ENCODE measurements at places on chromosomes 2 and 18.

GRCh38 chr2:59312967-59313940 is 1072.1 kb upstream of the FANCL start:
- no peak for DNase-seq

DNA sequence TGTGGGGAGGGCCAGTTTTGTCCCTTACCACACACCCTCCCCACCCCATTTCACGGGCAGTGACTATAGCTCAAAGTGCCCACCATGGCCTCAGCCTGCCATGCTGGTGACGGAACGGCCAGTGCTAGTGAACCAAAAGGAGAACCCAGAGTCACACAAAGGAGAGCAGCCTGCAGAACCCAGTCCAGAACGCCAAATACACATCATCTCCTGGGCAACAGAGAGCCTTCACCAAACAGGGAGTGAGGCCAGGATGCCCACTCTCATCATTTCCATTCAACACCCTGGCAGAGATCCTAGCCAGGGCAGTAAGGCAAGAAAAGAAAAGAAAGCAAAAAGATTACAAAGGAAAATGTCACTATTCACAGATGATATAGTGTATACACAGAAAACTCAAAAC is 38.3 kb downstream of the HDAC4 start:
- DNase-seq = no peak

GRCh38 chr2:46230115-46230571 is 67.1 kb upstream of the EPAS1 start:
- DNase-seq = no peak

DNA sequence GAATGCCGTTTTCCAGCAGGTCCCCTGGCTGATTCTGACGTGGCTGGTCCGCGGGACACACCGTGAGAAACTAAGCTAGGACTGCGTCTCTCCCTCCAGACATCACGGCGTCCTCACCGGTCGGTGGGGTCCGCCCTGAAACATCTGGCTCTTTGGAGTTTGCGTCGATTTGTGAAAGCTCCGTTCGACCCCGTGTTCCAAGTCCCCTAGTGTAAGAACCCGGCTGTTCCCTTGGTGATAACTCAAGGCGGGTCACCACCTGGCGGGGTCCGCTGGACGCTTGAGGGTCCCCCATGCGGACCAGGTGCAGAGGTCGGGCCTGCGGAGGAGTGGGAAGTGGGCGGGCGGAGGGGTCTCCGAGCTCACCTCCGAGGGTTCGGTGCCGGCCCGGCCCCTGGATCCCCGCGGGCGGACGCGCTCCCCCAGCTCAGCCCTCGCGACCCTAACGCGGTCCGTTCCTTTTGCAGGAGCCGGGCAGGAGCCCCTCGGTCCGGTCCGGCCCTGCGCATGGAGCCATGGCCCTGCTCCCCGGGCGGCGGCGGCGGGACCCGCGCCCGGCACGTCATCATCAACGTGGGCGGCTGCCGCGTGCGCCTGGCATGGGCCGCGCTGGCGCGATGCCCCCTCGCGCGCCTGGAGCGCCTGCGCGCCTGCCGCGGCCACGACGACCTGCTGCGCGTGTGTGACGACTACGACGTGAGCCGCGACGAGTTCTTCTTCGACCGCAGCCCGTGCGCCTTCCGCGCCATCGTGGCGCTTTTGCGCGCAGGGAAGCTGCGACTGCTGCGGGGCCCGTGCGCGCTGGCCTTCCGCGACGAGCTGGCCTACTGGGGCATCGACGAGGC is 65.6 kb downstream of the KCNG2 start:
- DNase-seq = no peak

DNA sequence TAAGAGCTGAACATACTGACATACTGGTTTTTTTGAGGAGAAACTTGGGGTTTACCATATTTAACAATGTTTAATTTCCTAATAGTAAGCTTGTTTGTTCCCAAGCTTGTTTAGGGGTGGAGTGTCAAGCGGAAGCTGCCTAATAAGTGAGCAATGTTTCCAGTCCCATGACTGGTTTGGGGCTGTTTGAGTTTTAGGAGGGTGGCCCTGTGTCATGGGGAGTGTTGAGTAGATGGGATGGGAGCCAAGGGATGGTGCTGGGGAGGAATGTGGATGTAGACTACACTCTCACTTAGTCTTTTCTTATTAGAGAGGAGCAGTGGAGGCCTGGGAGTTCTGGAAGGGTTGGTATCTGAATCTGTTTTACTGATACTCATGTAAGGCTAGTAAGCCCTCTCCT is 128.5 kb downstream of the TANC1 start:
- DNase-seq = peak; percentile 54

DNA sequence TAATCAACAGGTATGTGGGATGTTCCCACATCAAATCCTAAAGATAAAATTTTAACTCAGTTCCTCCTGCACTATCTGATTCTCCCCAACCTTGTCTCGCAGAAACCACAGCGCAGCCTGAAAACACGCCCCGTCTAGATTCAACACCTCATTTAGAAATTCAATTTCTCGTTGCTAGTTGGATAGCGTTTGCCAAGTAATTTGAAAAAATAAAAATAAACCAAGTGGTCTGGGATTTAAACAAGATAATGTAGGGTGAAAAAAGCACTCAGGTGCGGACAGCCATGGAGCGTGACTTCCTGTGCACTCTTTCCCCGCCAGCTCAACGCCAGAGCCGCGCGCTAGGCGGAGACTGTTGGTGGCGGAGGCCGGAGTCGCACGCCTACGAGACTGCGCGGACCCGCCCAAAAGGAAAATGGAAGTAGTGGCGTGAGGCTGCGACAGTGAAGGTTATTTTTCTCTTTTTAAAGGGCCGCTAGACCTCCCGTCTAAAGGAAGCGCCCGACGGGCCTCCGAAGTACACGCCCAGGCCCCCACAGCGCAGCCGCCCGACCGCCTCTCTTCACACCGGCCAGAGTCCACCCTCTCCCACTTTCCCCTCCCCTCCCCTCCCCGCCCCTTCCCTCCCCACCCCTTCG is 615 bp upstream of the CCNT2 start:
- DNase-seq = peak; percentile 87

DNA sequence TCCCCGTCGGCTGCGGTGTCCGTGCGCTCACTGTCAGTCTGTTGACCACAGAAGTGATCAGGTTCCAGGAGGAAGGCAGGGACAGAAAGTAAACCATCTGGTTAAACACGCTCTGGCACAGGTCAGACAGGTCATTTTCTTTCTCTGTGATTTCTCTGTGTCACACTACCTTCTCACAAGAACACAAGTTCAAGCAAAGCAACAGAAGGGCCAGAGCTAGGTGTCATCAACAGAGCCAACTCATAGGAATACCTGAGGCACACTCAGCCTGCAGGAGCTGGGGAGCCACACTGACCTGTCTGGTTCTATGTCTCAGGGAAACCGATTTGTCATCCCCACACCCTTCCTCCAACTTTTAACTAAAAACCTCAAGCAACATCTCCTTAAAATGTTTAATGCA is 115.1 kb upstream of the ZBTB14 start:
- DNase-seq = peak; percentile 4

GRCh38 chr18:24633121-24633520 is 172.7 kb downstream of the HRH4 start:
- DNase-seq = no peak

- DNase-seq = peak; percentile 78
Measured at GRCh38 chr2:229133155-229133772, 137.8 kb downstream of the PID1 start.

GRCh38 chr2:30226144-30227032 is 4.9 kb upstream of the LBH start:
- no peak for DNase-seq

DNA sequence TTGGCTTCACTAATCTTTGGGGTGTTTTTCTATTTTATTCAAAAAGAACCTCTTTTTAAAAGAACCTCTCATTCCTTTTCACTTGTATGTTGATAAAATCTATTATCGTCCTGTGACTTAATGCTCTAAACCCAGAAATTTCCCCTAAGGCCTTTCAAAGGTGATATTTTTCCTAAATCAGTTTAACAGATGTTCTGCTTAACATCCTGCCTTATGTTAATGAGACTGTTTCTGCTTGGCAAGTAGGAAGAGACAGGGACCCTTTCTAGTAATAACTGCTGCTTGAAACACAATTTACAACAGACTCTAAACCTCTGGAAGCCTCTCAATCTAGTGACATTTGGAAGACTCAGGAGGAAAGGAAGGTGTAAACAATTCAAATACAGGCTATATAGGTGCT is 128.8 kb downstream of the KCNJ3 start:
- DNase-seq = no peak

GRCh38 chr2:223797037-223797436 is 40.3 kb downstream of the AP1S3 start:
- DNase-seq = peak; percentile 94

- peak; percentile 6 for DNase-seq
Measured at GRCh38 chr18:34857320-34857719, 147.2 kb downstream of the DTNA start.

DNA sequence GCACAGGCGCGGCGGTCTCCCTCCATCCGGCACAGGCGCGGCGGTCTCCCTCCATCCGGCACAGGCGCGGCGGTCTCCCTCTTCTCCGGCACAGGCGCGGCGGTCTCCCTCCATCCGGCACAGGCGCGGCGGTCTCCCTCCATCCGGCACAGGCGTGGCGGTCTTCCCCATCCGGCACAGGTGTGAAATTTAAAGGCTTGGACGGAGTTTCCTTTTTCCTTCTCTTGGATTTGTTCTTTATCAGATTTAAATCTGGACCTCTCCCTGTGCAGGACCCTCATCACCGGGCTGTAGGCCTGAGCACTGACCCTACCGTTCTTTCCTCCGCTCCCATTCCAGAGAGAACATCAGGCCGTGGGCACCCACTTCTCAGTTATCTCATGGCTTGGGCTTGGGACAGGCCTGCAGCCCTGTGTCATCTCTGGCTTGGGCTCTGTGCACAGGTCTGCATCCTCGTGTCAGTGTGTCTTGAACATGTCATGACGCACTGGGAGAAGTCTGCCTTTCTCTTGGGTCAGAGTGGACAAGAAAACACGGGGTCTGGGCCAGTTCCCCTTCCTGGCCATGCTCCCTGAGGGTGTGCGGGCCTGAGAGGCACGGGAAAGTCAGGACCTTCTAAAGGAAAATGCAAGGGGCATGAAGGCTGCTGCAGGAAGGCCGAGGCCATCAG is 53.9 kb upstream of the PXDN start:
- DNase-seq = no peak

- DNase-seq = no peak
Measured at GRCh38 chr2:217966423-217967070, 36.2 kb downstream of the TNS1 start.

DNA sequence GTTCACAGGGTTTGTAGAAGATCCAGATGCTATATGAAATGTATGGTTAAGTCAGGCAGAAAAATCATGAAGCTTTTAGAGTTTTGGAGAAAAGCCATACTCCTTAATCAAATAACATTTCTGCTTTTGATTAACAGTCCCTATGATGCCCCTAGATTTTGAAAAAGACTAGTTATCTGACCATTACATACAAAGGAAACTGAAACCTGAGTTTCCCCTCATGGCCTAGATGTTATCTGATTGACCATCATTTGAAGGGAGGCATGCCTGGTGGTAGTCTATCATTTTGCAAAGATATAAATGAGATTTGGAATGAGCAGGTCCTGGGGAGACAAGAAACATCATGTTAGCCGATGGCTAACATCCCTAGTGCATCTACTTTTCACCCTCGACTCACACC is 704.3 kb upstream of the FSHR start:
- no peak for DNase-seq

GRCh38 chr2:175811971-175812370 is 190.1 kb downstream of the LNPK start:
- DNase-seq = no peak

- DNase-seq = no peak
Measured at GRCh38 chr2:159694500-159695040, 17.7 kb upstream of the MARCHF7 start.

GRCh38 chr18:26710470-26711096 is 154.9 kb downstream of the AQP4 start:
- no peak for DNase-seq

- peak; percentile 91 for DNase-seq
Measured at GRCh38 chr18:3794537-3795348, 344.8 kb downstream of the TGIF1 start.

DNA sequence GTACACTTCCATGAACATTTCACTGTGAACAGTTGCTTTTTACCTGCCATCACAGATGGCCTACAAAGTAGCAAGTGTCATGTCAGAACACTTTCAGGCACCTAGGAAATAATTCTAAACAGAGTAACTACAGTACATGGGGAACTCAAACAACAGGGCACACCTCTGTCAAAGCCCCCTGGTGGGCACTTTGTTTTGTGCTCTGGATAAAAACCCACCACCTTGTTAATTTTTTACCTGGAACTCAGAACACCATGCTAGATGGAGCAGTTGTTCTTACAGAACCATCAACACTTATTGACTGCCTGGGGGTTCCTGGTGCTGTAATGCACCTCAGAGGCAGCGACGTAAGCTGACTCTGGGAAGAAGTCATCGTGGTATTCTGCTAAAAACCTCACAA is 2.3 kb downstream of the MSL3B start:
- peak; percentile 10 for DNase-seq

- peak; percentile 13 for DNase-seq
Measured at GRCh38 chr2:95158891-95159619, 593 bp downstream of the ZNF514 start.

GRCh38 chr2:168233726-168234406 is 13.5 kb downstream of the STK39 start:
- no peak for DNase-seq

GRCh38 chr18:31250902-31251301 is 67.1 kb upstream of the DSG1 start:
- DNase-seq = no peak

DNA sequence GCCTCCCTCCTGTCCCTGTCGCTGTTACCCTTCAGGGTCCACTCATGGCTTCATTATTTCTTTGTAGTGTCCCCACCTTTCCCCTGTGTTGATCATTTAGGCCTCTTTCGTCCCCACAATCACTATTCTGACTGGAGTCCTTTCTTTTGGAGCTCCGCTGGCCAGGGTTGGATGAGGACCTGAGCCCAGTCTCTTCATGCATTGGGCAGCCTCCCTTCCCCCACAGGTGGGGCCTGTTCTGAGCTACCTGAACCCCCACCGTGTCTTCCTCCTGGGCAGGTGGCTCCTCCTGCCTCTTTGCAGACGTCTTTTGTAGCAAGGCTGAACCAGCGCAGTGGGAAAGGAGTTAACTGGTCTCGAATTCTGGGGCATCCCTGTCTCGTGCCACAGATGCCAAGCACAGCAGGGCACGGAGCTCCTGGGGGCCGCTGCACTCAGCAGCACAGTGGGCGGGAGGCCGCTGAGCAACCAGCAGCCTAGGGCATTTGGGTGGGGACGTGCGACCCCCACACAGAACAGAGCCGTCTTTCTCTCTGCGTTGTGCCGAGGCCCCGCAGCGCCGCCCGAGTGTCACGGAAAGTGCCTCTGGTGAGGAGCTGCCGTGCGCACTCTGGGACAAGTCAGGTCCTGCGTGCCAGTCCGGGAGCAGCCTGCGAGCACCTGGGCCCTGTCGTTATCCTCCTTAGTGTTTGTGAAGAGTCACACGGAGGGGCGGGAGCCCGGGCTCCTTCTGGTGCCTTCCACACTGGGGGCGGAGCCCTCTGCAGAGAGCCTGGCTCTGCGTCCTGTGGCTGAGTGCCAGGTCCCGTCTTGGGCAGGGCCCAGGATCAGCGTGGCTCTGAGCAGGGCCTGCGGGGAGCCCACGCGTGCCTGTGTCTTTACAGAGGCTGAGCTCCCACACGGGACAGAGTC is 130.1 kb downstream of the NFATC1 start:
- peak; percentile 6 for DNase-seq
